ENCODE measurements at places on chromosomes 13 and 19. TPM values are rescaled to one million over a fixed set of nuclear protein-coding genes. Genes with fewer than 3 reads are reported as not detected.

The NUFIP1 gene
- total RNA-seq: 14.0 TPM

GRCh38 chr19:14165990-14166830 is 29.8 kb upstream of the ASF1B start:
- DNase-seq: no peak
- H3K27me3 ChIP-seq: no peaks in the 10 kb centered on the region
- H3K36me3 ChIP-seq: peaks cover 37% of the 10 kb centered on the region
- H3K27ac ChIP-seq: 0 out of 2 replicates have a peak overlapping the region, but pooled peaks have one; percentile 49
- peaks cover 11% of the 10 kb centered on the region for H3K4me1 ChIP-seq
- H3K4me3 ChIP-seq: no peak overlapping the region

DNA sequence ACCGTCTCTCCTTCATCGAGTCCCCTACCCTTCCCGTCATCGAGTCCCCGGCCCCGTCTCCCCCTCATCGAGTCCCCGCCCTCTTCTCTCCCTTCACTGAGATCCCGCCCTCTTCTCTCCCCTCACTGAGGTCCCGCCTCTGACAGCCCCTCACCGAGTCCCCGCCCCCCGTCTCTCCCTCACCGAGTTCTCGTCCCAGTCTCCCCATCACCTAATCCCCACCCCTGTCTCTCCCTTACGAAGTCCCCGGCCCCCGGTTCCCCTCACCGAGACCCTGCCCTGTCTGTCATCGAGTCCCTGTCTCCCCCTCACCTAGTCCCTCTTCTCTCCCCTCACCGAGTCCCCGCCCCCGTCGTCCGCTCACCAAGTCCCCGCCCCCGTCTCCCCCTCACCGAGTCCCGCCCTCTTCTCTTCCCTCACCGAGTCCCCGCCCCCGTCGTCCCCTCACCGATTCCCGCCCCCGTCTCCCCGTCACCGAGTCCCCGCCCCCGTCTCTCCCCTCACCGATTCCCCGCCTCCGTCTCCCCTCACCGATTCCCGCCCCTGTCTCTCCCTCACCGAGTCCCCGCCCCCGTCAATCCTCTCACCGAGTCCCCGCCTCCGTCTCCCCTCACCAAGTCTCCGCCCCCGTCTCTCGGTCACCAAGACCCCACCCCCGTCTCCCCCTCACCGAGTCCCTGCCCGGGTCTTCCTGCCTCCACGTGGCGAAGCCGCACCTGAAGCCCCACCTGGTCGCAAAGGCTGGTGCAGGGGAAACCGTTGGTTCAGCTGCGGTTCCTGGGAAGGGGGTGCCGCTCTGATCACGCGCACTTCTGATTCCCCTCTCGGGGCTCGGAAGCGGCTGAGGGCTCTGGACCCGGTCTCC is 23.9 kb upstream of the ZNF846 start:
- H3K4me1 ChIP-seq: peaks cover 39% of the 10 kb centered on the region
- DNase-seq: peak; percentile 97
- 0 out of 2 replicates have a peak overlapping the region, but pooled peaks have one; percentile 36 for H3K27ac ChIP-seq
- no peaks in the 10 kb centered on the region for H3K27me3 ChIP-seq
- H3K4me3 ChIP-seq: peak overlapping the region; percentile 91
- peaks cover 2% of the 10 kb centered on the region for H3K36me3 ChIP-seq

DNA sequence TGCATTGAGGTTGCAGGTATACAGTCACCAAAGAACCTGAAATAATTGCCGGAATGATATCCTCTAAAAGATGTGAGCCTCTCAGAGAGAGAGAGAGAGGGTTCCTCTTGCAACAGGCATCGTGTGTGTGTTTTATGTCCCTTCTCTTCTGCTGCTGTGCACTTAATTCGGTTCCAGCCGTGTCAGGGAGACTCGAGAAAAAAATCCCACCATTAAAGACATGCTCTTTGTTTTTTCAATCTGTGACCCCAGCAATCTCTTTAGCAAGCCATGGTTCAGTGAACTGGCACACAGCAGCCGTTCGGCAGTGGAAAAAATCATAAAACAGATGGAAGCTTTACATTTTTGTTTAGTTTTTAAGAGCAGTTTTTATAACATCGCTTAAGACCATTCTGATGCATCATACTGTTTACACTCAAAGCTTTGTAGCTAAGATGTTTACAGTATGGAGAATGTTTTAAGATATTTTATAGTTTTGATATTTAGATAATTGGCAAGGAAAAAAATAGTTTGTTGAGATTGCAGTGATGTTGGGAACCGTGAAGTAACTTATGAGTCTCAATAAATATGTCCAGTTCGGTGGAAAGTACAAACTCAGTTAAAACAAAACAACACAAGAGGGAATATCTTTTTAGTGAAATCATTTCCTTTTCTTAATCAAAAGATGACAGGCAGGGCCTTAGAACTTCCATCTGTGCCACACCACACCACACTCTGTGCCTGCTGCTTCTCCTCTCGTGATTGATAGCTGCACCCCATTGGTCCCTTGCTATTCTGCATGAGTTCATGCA is 31.2 kb upstream of the ZNF536 start:
- H3K4me1 ChIP-seq: no peaks in the 10 kb centered on the region
- H3K36me3 ChIP-seq: no peaks in the 10 kb centered on the region
- H3K27me3 ChIP-seq: no peaks in the 10 kb centered on the region
- H3K27ac ChIP-seq: no peak overlapping the region
- no peak overlapping the region for H3K4me3 ChIP-seq

GRCh38 chr13:86839221-86839620 is 832.0 kb upstream of the SLITRK5 start:
- no peak for DNase-seq
- peaks cover 19% of the 10 kb centered on the region for H3K36me3 ChIP-seq
- H3K4me3 ChIP-seq: no peak overlapping the region
- H3K27me3 ChIP-seq: no peaks in the 10 kb centered on the region
